ENCODE measurements at places on chromosomes 7 and 10.

- DNase-seq: no peak
These were observed 9.2 kb upstream of the GSAP start for GRCh38 chr7:77425101-77426051.

DNA sequence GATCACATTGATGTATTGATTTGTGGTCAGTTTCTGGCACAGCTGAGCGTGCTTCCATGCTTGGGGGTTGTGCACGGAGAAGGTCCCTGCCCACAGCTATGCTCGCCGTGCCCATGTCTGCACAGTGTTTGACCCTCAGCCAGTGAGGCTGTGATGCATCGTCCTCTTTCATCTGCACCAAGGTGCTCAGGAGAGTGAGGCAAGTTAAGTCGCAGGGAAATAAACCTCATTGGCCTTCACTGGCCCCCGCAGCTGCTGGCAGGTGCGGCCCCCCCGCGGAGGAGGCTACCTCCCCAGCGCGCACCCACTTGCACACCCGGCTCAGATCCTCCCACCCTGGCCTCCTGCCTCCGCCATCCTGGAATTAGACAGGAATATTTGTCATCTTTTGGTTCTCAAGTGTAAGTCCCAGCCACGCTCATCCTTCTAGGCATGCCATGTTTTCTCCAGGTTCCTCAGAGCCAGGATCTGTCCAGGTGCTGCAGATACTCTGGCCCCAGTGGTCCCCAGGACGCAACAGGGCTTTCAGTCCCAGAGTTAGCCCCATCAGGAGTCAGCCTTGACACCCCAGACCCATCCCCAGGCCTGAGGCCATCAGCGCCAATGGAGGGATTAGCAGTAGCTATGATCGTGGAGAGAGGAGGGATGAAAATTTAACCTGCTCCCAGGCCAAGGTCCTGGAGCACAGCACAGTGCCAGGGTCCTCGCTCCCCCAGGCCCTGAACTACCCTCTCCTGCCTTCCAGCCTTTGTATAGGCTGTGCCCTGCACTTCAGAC, 93.7 kb downstream of the OAT start:
- no peak for DNase-seq

DNA sequence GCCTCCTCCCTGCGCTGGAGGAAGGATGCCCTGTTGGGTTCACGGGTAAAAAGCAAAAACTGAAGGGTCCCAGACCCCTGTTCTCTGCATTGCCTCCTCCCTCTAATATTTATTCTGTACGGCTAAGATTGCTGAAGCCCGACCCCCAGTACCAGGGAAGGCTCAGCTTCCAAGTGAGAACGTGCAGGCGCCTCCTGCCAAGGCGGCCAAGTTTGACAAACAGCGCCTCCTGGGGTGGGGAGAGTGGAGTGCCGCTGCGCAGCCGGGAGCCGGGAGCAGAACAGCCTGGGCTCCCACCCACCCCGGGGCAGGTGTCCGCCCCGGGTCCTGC, 4.7 kb upstream of the EBF3 start:
- DNase-seq: no peak

GRCh38 chr7:133365917-133366316, 113.0 kb downstream of the EXOC4 start:
- no peak for DNase-seq

GRCh38 chr10:45249978-45250693, 65.3 kb downstream of the OR13A1 start:
- DNase-seq: no peak

DNA sequence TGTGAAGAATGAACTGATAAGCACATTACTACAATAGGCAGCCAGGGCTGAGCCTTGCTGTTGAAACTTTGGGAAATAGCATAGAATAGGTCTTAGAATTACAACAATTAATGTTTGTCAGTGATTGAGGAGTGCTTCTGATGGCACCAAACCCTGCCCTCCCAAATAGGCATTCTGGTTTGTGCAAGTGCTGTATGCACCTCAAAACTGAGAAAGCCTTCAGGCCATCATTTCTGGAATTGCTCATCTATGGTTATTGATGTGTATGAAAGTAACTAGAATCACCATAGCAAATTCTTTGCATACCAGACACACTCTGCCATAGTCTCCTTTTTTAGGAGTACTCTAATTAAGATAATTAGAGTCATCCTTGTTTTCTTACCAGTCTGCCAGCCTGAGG, 585.0 kb upstream of the MBL2 start:
- no peak for DNase-seq

DNA sequence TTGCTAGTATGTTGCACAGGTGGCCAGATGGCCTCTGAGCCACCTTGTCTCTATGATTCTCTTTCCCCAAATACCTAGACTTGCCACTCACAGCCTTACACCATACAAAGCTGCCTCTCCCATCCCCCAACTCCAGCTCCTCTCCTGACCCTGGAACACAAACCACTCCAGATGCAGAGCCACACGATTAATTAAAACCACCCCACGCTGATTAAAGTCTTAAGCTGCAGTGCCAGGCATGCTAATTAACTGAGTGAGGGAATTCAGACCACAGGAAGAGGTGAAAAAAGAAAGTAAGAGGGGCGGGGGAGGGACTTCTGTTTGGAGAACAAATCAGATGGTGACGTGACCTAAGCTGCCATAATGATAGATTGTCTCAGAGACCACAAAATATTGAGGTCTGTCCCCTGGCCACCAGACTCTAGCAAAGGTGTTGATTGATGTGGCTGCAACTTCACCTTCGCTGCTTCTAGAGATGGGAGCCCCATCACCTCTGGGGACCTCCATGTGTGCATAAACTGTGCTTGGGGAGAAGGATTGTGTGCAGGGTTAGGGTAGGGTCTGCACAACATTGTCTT, 331.3 kb downstream of the PLXNA4 start:
- DNase-seq: no peak

GRCh38 chr10:133237588-133238465, at the start of gene VENTX:
TSS of gene VENTX (plus strand) at chr10:133237855. CDS start at chr10:133237915, 60 bp downstream.
- DNase-seq: no peak

GRCh38 chr10:14396411-14397048, 65.8 kb upstream of the FRMD4A start:
- DNase-seq: no peak

GRCh38 chr10:10845185-10845584, 172.5 kb upstream of the CELF2 start:
- DNase-seq: no peak

DNA sequence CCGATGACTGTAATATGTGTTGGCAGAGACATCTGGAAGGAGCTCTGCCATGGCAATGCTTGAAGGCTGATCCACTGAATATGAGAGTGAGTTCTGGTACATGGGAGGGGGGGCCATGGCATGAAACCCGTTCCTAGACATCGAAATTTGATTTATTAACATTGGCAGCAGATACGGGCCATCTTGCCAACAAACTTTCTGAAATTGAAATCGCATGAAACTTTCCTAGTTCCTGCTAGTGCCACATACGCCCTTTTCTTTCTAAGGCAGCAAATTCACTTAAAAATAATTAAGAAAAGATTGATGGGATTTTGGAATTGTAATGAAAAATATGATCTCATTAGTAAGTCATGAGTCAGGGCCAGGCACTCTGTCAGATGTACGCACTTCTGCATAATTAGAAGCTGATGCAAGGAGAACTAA, 91.8 kb upstream of the KMT2C start:
- no peak for DNase-seq

- DNase-seq: no peak
These were observed 468.8 kb upstream of the NRP1 start for GRCh38 chr10:33803248-33803647.

DNA sequence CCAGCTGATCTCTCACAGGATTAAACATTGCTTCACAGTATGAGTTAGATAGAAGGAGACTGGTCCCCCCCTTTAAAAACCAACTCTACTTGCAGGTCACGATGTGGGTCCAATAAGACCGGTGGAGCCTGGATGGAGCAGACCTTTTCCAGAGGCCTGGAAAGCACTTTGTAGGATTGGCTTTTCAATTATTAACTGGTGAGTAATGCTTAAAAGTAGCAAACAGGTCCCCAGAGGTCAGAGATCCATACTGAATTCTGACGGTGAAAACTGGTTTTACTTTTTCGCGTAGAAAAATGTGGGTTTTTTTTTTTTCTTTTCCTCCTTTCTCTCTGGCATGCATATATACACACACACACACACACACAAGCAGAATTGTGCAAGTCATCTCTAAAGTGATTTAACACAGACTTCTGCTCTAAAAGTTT, 74.9 kb upstream of the OGDHL start:
- no peak for DNase-seq

GRCh38 chr7:112573302-112574039, 92.7 kb downstream of the LSMEM1 start:
- DNase-seq: no peak

- no peak for DNase-seq
These were observed 186.4 kb downstream of the FAM107B start for GRCh38 chr10:14588084-14588937.

DNA sequence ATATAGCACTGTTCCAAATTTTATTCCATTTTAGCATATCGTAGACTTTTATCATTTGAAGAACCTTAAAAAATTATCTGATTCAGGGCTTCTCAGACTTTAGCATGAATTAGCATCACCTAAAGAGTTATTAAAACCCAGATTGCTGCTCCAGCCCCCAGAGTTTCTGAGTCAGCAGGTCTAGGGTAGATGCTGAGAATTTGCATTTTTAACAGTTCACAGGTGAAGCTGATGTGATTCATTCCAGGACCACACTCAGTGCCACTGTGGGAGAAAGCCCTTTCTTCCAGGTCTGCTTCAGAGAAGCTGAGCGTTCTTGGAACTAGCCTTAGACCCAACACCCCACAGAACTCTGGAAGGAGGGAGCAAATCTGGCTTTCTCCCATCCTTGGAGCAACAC, 174.1 kb upstream of the YAE1 start:
- DNase-seq: no peak

GRCh38 chr10:49598986-49599385, 11.1 kb upstream of the SLC18A3 start:
- DNase-seq: no peak

GRCh38 chr10:71475243-71475871, 78.6 kb downstream of the CDH23 start:
- DNase-seq: no peak

- DNase-seq: no peak
These were observed 440.5 kb downstream of the SEMA3D start for GRCh38 chr7:84746353-84746752.

DNA sequence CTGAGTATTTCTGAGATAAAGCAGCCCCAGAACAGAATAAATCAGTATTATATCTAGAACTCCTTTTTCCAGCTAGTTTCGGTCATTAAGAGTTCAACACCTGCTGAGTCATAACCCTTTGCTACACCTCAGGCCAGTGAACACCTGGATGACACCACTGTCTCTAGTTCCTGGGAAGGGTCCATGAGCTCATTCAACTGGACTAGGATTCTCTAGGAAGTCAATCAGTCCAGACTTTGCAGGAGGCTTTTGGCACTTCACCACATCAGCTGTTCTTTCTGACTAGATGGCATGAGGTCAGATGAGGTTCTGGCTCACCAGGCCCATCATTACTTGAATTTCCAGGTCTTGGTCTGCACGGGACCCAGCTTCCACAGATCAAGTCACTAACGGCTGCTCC, 11.7 kb downstream of the SLC39A12 start:
- DNase-seq: no peak

DNA sequence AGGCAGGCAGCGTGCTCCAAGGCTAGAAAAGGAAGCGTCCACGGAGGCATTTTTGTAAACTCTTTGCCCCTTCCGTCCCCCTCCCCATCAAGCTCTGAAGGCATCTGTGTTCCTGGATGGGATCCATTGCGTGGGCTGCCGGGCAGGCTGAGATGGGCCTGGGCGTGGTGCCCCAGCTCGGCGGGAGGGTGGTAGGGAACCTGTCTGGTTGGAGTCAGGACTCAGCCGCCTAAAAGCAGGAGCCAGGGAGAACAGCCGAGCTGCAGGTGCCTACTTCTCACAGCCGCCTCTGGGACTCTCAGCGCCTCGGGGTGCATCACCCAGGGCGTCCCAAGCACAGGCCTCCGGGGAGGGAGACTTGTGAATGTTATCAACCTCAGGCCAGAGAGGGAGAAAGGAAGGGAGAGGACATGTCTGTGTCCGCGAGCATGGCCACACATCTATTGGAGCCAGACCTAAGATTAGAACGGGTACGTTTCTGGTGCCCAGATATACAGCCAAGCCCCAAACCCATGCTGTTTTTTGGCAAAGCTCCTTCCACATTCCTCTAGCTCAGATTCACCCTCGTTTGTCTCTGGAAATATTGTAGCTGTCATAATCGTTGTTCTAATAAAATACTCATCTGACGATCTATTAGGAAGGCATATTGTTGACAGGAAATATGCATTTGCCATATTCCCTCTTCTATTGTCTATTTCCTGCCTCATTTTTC, 48.6 kb upstream of the CTBP2 start:
- no peak for DNase-seq

DNA sequence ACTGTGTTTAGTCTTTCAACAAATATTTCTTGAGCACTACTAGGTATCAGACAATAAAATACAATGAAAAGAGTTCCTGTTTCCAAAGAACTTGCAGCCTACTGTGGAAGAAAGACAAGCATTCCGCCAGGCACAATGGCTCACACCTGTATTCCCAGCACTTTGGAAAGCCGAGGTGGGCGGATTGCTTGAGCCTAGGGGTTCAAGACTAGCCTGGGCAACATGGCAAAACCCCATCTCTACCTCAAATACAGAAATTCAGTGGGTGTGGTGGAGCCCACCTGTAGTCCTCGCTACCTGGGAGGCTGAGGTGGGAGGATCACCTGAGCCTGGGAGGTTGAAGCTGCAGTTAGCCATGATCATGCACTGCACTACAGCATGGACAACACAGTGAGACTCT, 6.1 kb downstream of the SVOPL start:
- no peak for DNase-seq

DNA sequence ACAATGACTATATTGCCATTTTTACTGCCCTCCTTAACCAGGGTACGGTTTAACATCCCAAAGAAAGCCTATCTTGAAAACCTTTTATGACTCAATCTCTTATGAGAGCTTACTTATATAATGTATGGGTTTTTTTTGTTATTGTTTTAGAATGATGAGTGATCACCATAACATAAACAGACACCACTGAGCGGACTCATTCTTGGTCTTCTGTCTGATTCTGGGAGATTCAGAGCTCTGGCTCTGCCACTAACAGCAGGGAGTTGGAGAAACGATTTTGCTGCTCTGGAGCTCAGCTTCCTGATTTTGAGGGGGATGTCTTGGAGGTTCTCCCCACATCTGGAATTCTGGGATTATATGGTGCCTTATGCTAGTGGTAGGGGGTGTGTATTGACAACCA, 244.1 kb downstream of the FRMD4A start:
- no peak for DNase-seq

DNA sequence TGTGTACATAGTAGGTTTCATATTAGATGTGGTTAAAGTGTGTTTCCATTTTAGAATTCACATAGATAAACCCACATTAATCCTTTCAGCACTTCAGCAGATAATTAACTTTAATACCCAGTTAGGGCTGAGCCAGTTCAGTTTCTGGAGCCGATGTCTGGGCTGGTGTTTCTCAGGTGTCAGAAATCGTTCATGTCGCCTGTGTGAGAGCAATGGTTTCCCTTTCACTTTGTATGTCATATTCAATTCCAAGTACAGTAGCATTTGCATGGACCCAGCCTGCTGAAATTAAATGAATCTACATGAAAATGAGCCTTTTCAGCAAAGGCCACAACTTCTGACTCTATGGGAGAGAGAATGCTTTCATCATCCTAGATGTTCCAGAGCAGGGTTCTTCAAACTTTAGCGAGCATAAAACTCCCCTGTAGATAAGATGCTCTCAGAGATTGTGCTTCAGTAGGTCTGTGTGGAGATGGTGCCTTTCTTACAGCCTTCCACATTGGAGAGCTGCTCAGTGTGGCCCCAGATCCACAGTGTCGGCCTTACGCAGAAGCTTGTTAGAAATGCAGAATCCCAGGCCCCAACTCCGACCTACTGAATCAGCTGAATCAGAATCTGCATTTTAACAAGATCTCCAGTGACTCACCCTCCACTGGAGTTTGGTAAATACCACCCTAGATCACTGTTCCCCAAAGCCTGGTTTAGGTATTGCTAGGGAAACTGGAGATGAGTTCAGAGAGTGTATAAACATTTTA, 19.6 kb downstream of the WIPF3 start:
- no peak for DNase-seq
